NCI-H510A (cell line): ENCODE measurements at places on chromosomes 4 and X.
A peak's percentile ranks its signal among the peaks of the same experiment; 100 is the strongest.

DNA sequence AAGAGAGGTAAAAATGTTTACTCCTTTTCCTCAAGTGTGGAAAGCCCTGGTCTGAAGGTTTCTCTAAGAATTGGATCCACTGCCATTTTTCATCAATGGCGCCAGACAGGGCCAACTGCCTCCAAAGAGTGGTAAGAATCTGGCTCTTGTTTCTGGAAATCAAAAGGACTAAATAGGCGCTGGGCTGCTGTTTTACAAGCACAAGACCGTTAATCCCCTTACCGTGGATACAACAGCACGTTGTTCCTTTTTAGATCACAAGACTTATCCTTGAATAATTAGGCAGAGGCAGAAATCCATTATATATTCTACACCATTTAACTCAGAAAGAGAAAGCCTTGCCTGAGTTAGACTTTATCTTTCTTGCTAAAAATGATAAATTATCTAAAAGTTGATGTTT lies 10.6 kb downstream of the CLTRN start:
- DNase-seq = no peak

- DNase-seq = peak; percentile 65
These were observed 84.6 kb downstream of the THOC2 start for GRCh38 chrX:123648028-123648810.

GRCh38 chrX:153416781-153417450 lies 5.6 kb downstream of the ZFP92 start:
- DNase-seq = no peak

- peak; percentile 71 for DNase-seq
These were observed 45.1 kb downstream of the CHM start for GRCh38 chrX:86002076-86002896.
